ENCODE measurements at places on chromosomes 1 and 21.

DNA sequence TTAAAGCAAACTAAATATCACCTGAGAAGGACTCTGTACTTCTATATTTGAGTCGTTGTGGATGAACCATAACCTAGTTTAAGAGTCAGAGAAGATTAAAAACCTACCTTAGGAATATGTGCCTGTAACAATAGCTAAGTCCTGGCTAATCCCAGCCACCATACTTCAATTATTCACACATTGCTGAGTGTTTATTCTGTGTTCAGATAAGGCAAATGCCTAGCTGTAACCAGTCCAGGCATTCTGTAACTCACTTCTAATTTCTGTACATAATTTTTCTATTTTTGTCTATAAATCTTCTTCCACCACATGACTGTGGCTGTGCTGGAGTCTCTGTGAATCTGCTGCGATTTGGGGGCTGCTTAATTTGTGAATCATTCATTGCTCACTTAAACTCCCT lies 441.9 kb upstream of the ADAMTS5 start:
- H3K27ac ChIP-seq, result no peak overlapping the region
- H3K36me3 ChIP-seq, result no peaks in the 10 kb centered on the region
- no peak overlapping the region for H3K4me3 ChIP-seq
- H3K27me3 ChIP-seq, result no peaks in the 10 kb centered on the region

DNA sequence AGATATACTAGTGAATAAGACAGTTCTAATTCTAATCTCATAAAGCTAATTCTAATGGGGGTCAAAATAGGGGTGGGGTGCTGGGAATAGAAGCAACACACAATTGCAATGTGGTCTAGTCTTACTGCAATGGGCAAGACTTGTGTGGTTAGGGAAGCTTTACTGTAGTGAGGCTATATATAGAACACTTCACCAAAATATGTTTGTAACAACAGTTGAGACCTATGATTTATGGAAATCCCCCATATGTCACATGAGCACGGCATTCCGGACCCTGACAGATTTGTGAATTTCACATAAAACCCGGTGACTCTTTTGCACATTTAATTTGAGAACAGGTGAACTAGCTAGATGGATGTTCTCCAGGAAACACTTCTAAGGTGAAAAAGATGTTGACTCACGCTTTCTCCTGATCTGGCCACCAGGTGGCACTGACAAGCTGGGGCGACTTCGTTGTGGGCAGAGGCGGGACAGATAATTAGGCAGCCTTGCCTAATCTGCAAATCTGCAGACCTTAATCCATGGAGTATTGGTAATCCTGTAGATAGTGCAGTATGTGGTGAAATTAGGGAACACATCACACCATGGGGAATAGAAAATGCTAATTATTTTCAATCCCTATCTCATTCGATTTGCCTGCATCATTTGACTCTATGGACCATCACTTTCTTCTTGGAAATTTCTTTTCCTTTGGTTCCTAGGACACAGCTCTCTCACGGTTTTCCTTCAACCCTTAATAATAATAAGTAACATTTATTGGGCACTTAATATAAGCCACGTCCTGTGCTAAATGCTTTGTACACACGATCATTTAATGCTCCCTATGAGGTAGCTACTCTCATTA lies 37.7 kb downstream of the KIAA0040 start:
- H3K4me1 ChIP-seq, result peaks cover 28% of the 10 kb centered on the region
- H3K36me3 ChIP-seq, result peaks cover 24% of the 10 kb centered on the region
- H3K4me3 ChIP-seq, result no peak overlapping the region
- peaks cover 18% of the 10 kb centered on the region for H3K27me3 ChIP-seq
- peak; percentile 55 for DNase-seq

- H3K4me1 ChIP-seq, result no peaks in the 10 kb centered on the region
- H3K27ac ChIP-seq, result no peak overlapping the region
- peaks cover 6% of the 10 kb centered on the region for H3K27me3 ChIP-seq
- H3K36me3 ChIP-seq, result no peaks in the 10 kb centered on the region
- no peak for DNase-seq
- H3K4me3 ChIP-seq, result no peak overlapping the region
Measured at GRCh38 chr1:88291611-88292354, 392.3 kb upstream of the PKN2 start.

DNA sequence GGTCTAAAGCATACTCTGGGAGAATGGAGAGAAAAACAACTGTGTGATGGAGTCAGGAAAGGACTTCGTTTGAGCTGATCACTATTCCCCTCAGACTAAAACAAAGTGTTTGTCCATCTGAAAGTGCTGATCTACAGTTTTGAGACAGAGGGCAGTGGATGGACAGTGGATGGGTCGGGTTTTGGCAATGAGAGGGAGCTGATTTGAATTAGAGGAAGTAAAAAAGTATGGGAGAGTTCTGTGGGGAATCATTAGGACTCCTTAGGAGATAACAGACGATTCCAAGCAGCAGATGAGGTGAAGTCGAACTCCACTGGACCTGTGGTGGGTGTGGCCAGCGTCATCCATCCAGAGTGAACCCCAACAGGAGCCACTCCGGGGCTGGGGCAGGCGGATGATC lies 62.3 kb downstream of the PTGS2 start:
- no peak overlapping the region for H3K4me3 ChIP-seq
- peak overlapping the region; percentile 4 for H3K27ac ChIP-seq

- no peaks in the 10 kb centered on the region for H3K4me1 ChIP-seq
- H3K27me3 ChIP-seq, result peaks cover 12% of the 10 kb centered on the region
- H3K4me3 ChIP-seq, result no peak overlapping the region
- no peak for DNase-seq
Measured at GRCh38 chr1:211627259-211627658, 48.2 kb downstream of the NEK2 start.

DNA sequence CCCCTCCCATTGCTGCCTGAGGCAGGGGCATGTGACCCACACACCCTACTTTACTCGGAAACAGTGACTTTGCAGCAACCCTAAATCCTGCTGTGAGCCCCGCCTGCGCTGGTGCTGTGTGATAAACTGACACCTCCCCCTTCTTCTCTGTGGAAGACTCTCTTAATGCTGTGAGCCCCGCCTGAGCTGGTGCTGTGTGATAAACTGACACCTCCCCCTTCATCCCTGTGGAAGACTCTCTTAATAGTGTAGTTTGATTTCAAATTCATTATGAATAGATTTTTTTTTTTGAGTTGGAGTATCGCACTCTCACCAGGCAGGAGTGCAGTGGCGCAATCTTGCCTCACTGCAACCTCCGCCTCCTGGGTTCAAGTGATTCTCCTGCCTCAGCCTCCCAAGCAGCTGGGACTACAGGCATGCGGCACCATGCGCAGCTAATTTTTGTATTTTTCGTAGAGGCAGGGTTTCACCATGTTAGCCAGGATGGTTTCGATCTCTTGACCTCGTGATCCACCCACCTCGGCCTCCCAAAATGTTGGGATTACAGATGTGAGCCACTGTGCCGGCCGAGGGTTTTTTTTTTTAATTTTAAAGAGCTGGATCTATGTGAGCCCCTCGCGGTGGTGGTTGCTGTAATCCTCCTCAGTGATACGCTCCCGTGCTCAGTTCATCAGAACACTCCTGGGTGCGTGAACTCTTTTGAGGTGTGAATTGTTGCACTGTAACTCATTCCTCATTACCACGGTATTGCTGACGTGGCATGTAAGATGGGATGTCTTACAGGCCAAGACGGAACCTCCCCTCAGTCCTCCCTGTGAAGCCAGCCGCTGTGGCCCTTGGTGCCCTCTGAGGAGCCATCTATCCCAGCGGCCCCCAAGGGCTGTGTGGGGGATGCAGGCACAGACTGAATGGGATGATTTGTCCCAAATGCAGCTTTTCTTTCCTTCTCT lies 60.3 kb downstream of the GALNT2 start:
- peak overlapping the region; percentile 90 for H3K27ac ChIP-seq
- no peak for DNase-seq
- peak overlapping the region; percentile 69 for H3K4me3 ChIP-seq
- peaks cover 89% of the 10 kb centered on the region for H3K4me1 ChIP-seq

- DNase-seq, result no peak
- H3K4me3 ChIP-seq, result peak overlapping the region; percentile 19
- no peaks in the 10 kb centered on the region for H3K27me3 ChIP-seq
- peaks cover 50% of the 10 kb centered on the region for H3K4me1 ChIP-seq
- peak overlapping the region; percentile 78 for H3K27ac ChIP-seq
- no peaks in the 10 kb centered on the region for H3K36me3 ChIP-seq
Measured at GRCh38 chr21:33388188-33388587, 15.0 kb upstream of the IFNGR2 start.

GRCh38 chr1:104946558-104947210 lies 1197.0 kb downstream of the AMY1C start:
- H3K4me3 ChIP-seq, result no peak overlapping the region
- no peak for DNase-seq
- no peak overlapping the region for H3K27ac ChIP-seq
- H3K27me3 ChIP-seq, result no peaks in the 10 kb centered on the region
- no peaks in the 10 kb centered on the region for H3K4me1 ChIP-seq

DNA sequence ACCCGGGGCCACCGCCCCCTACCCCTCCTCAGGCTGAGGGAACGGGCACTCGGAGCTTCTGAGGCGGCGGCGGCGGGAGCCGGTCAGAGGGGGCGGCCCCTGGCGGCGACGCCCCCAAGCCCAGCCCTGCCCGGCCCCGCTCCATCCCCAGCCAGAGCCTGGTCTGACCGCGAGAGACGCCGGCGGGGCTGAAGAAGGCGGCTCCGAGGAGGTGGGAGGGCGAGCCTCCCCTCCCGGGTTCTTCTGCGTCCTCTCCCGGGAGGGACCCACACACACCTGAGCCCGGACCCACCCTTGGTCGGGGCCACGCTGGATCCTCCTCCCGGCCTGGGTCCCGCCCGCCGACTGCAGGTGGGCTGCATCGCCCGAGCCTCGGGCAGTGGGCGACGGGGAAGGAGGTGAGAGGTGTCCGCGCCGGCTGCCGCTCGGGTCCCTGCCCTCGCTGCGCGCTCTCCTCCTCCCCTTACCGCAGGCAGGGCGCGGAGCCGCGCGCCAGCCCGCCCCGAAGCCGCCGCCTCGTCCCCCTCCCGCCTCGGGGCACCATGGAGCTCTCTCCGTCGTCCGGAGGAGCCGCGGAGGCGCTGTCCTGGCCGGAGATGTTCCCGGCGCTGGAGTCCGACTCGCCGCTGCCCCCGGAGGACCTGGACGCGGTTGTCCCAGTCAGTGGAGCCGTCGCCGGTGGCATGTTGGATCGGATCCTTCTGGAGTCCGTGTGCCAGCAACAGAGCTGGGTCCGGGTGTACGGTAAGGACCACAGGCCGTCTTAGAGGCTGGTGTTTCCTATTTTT lies at the start of gene RASAL2:
Gene RASAL2, plus strand, starts transcription at position 154 of the 788 bp plus-strand sequence. Its CDS starts 389 bp downstream, at position 543.
- peak within 1 kb of the TSS; percentile 83 for H3K4me3 ChIP-seq
- DNase-seq, result peak; percentile 24
- peaks cover 16% of the 10 kb centered on the region for H3K4me1 ChIP-seq

DNA sequence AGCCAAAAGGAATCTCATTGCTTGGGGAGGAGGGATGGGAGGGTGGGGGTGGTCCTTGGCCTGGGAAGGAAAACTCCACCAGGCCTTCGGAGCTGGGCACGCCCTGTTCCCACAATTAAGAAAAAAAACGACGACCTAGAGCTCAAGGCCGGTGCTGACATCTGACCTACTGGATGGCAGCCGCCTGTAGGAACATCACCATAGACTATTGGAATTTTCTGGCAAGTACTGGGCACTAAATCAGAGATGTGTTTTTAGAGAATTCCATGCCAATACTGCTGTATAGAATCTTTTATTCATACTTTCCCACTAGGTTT lies 729 bp downstream of the NADK start:
- peak overlapping the region; percentile 85 for H3K4me3 ChIP-seq
- H3K36me3 ChIP-seq, result peaks cover 12% of the 10 kb centered on the region
- H3K27me3 ChIP-seq, result no peaks in the 10 kb centered on the region
- H3K27ac ChIP-seq, result peak overlapping the region; percentile 86

- H3K4me1 ChIP-seq, result no peaks in the 10 kb centered on the region
- peaks cover 7% of the 10 kb centered on the region for H3K27me3 ChIP-seq
- H3K27ac ChIP-seq, result no peak overlapping the region
- no peaks in the 10 kb centered on the region for H3K36me3 ChIP-seq
Measured at GRCh38 chr1:36884029-36884701, 150.2 kb downstream of the GRIK3 start.

- H3K27me3 ChIP-seq, result peaks cover 11% of the 10 kb centered on the region
- peaks cover 6% of the 10 kb centered on the region for H3K4me1 ChIP-seq
- no peak overlapping the region for H3K27ac ChIP-seq
- H3K36me3 ChIP-seq, result no peaks in the 10 kb centered on the region
- no peak overlapping the region for H3K4me3 ChIP-seq
Measured at GRCh38 chr1:39076127-39076798, 50.1 kb downstream of the NDUFS5 start.

GRCh38 chr1:169368406-169368769 lies 393 bp downstream of the BLZF1 start:
- H3K27ac ChIP-seq, result no peak overlapping the region
- peaks cover 29% of the 10 kb centered on the region for H3K36me3 ChIP-seq
- peaks cover 16% of the 10 kb centered on the region for H3K4me1 ChIP-seq
- H3K27me3 ChIP-seq, result no peaks in the 10 kb centered on the region
- H3K4me3 ChIP-seq, result no peak overlapping the region

GRCh38 chr1:22608361-22608760 lies 28.1 kb upstream of the C1QA start:
- no peak overlapping the region for H3K27ac ChIP-seq
- H3K4me1 ChIP-seq, result no peaks in the 10 kb centered on the region
- no peaks in the 10 kb centered on the region for H3K36me3 ChIP-seq
- DNase-seq, result no peak

DNA sequence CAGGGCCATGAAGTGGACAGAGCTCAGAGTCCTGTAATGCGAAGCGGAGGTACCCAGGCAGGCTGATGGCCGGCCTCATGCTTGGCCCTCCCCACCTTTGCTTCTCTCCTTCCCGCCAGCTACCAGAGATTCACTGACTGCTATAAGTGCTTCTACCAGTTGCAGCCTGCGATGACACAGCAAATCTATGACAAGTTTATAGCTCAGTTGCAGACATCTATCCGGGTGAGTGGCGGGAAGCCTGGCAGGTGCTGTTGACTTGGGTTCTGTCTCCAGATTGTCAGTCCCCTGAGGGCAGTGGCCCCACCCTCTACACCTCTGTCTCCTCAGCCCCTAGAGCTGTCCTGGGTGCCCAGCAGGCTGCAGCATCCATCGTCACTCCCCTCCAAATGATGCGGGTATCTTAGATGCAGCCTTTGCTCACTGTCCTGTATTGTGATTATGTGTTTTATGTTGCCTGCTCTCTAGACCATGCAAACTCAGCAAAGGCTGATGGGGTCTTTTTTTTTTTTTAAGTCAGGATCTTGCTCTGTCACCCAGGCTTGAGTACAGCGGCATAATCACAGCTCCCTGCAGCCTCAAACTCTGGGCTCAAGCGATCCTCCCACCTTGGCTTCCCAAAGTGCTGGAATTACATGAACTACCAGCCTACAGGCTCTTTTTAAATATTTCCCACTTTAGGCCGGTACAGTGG lies 9.6 kb upstream of the BGLAP start:
- no peaks in the 10 kb centered on the region for H3K27me3 ChIP-seq
- H3K4me3 ChIP-seq, result no peak overlapping the region
- no peak for DNase-seq
- peaks cover 56% of the 10 kb centered on the region for H3K36me3 ChIP-seq
- no peaks in the 10 kb centered on the region for H3K4me1 ChIP-seq

DNA sequence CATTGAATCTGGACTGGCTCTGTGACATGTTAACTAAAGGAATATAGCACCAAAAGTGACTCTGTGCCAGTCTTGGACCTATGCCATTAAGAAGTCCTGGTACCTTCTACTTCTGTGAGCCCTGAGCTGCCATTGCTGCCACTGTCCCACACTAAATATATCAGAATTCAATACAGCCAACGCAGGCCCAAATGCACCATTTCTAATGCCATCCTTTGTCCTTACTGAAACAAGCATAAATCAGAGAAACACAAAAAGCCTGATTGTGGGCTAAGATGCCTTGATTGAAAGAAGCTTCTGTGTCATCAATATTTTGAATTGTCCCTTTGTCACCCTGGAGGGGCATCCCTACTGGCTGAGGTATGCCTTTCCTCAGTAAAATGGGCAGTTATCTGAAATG lies 66.9 kb upstream of the NEK2 start:
- DNase-seq, result no peak
- H3K36me3 ChIP-seq, result peaks cover 11% of the 10 kb centered on the region
- no peak overlapping the region for H3K27ac ChIP-seq
- no peak overlapping the region for H3K4me3 ChIP-seq
- peaks cover 18% of the 10 kb centered on the region for H3K4me1 ChIP-seq

Measured in activated B cell treated with CpG ODN at 0.5 μM for 24 hours (primary cell).